ENCODE measurements at places on chromosomes 2 and 18.

DNA sequence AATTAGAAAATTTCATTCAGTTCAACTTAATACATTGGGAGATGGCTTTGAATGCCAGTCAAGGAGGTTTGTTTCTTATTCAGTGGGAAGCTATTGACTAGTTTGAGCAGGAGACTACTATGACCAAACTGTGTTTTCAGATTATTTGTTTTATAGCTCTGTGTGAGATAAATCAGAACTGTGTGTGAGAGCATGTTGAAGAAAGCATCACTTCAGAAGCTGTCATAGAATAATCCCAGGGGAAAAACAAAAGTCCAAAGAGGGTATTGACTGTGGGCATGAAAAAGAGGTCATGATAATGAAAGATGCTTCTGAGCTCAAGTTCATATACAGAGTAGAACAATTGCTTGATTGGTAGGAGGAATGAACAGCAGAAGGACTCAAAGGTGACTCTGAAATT is 160.6 kb downstream of the MAP2 start:
- no peak for DNase-seq

DNA sequence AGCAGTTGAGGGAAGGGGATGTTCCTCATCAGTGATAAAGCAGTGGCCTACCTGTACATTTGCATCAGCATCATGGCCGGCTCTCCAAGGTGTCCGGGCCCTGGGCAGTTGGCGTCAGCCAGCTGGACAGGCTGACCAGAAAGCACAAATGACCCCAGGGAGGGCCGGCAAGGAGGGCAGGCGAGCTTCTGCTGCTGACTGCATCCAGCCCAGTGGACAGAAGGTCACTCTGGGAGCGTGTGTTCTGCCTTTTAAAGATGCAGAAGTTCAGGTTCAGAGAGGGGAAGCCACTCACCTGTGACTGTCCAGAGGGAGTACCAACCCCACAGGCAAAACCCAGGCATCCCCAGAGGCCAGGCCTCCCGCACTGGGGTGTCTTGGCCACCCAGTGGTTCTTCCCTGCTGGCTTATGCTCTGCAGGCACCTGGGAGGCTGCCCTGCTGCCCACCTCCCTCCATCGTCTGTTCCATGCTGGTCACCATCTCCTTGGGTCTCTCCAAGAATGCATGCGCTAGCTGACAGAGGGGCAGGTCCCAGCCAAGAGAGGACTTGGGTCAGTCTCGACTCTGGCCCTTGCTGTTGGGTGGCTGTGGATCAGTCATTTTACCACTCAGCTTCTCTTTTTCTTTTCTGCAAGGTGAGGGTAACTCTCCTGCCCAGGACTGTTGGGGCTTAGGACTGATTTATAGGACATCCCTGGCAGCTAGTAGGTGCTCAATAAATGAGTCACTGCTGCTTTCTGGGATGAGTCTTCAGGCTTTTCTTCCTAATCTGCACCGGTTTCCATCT is 89.9 kb downstream of the INHBB start:
- no peak for DNase-seq

DNA sequence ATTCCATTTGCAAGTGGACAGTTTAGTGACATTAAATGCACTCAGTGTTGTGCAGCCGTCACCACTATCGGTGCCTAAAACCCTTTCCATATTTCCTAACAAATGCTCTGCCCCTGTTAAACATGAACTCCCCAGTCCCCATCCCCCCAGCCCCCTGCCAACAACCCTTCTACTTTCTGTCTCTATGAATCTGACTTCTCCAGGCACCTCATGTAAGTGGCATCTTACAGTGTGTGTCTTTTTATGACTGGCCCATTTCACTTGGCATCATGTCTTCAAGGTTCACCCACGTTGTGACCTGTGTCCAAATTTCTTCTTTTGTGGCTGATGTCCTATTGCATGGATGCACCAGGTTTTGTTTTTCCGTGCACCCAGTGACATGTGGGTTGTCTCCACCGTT is 140.9 kb upstream of the GPC1 start:
- no peak for DNase-seq

GRCh38 chr2:63891488-63892030 is 49.9 kb downstream of the UGP2 start:
- no peak for DNase-seq

- DNase-seq = no peak
Observed at GRCh38 chr2:218395456-218395825, 4.2 kb upstream of the CTDSP1 start.

DNA sequence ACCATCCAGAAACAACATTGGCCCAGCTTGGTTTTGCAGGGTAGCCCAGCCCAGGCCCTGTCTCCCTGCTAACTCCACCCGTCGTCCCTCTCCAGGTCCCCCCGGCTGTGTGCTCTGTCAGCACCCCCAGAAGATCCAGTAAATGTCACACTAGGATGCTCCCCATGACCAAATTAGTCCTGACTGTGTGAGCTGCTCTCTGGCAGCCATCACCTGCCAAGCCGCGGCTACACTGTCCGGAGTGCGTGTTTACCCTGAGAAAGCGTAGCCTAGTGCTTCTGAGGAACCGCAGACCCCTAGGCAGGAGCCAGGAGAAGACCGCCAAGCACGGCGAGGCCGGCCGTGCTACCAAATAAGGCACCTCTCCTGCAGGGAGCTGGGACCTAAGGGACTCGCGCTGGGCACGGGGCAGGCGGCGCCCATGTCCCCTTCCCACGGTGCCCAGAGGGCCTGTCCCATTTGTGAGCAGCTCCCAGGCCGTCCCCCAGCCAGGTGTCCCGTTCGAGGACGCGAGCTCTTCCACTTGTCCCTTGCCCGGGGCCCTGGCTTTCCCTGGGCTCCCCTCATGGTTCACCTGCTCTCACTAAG is 849.9 kb downstream of the RNF144A start:
- DNase-seq = no peak

DNA sequence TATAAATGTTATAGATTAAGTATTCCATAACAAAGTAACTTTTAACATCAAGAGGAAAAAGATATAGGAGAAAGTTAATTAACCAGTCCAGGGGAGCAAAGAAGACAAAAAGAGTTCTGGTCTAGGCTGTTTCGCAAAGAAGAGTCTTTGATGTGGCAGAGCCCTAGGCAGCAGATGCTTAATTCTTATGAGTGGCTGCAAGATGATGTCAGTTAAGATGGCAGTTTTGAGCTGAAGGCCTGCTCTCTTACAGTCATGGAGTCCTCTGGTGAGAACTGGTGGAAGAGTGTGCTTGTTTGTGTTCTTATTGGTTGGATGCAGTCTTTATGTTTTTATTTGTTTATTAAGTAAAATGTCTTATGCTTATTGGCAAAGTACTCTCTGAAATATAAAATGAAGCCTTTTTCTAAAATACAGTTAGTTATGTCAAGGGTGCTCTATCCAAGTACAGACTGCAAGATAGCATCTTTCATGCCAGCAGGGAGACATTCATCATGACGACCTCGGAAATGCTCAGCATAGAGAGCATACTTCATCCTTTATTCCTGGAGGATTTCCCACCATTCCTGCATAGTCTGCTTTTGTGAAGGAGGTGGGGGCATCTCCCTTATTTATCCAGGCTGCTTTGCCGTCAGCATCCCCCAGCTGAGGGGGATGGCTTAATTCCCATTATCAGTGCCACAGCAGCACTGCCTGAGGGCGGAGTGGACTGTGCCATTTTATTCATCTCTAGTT is 38.9 kb upstream of the SERPINE2 start:
- no peak for DNase-seq

DNA sequence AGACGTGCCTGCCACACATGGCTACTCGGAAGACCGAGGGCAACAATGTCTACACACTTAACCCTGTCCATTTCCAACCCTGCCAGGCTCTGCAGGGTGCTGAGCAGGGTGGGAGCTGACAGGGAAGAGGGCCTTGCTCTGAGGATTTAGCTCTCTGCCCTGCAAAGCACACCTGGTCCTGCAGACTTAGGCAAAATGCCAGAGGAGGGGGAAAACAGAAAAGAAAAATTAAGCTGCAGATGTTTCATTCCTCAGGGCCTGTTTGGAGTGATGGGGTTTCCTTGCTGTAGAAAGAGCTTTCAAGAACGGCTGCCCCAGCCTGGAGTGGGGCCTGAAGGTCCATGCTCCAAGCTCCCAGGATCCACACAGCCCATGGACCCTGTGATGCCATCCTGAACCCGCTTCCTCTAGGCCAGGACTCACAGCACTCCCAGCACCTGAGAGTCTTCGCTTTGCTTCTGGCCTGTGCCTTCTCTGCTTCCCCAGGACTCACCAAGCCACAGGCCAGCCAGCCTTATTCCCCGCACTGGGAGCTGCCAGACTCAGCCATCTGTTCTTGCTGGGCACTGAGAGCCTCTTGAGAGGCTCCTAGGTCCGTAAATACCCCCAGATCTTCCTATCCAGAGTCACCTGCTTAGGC is 9.1 kb upstream of the TEX51 start:
- DNase-seq = no peak

GRCh38 chr2:233063269-233063975 is 3.3 kb downstream of the INPP5D start:
- DNase-seq = no peak

DNA sequence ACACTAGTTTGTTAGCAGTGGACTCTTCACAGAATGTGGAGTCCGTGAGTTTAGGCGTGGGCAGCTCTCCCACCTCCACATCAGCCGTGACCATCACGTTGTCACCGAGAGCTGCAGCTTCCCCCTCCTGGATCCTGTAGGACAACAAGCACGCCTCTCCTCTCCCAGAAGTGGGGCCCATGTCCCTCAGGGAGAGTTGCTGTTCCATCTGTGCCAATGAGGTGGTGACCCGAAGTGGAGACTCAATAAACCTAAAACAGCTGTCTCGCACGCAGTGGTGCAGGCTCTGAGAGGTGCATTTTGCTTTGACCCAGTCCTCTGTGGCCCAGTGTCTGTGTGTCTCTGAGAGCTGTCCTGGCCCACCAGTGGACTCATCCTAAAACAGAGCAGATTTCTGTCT is 456.5 kb upstream of the SOX11 start:
- no peak for DNase-seq

- no peak for DNase-seq
Observed at GRCh38 chr2:780002-780401, 102.8 kb upstream of the TMEM18 start.

- no peak for DNase-seq
Observed at GRCh38 chr2:8571301-8571791, 110.5 kb upstream of the ID2 start.

DNA sequence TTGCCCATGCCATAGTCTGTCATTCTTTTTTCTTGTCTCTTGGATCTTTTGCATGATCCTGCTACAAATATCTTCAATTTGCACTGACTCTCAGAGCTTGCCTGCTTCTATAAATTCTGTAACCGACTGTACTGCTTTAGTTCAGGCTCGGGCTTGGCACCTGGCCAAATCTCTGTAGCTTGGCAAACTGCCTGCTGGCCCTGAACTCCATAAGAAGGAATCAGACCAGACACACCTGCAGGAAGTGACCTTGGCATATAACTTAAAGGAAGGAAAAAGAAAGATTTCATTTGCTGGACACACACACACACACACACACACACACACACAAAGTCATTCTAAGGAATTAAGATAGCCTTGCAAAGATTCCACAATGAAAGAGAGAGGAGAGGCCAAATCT is 291.2 kb upstream of the DDX18 start:
- no peak for DNase-seq

GRCh38 chr2:33411765-33412164 is 64.7 kb upstream of the RASGRP3 start:
- DNase-seq = no peak

DNA sequence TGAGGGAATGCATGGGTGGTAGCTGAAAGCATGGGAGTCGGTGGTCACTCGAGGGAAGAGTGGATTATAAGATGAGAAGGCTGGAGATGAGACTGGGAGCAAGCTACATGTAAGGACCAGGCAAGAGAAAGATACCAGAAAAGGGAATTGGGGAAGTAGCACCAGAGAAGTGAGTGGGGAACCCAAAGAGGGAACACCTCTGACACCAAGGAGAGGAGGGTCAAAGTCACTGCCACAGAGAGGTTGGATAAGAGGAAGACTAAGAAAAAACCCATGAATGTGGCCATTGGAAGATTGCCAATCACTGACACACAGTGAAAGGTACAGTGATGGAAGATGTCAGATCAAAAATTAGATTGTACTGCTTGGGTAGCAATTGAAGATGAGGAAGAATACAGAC is 473.9 kb downstream of the BCL11A start:
- no peak for DNase-seq

- no peak for DNase-seq
Observed at GRCh38 chr2:28082131-28082530, 191.6 kb downstream of the BABAM2 start.

- no peak for DNase-seq
Observed at GRCh38 chr18:12857991-12858544, 26.0 kb downstream of the PTPN2 start.

DNA sequence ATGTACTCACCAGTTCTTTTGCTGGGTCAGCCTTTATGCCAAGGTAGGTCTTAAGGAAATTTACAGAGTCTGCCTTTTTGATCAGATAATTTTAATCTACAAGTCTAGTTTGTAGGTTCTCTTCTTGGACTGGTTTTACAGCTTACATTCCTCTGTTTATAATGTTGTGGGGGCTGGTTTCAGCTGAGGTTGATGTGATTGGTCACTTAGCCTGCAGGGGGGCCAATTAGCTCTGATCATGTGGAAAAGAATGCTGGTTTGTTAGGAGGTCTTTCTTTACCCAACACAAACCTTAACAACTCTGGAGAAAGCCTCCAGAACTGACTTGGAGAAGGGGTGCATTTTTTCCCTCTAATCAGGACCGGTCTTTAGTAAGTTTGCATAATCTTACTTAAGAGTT is at the start of gene KCNJ13:
Gene KCNJ13 (minus strand): TSS at position 131 of the 400 bp plus-strand sequence. CDS start 5,203 bp downstream, outside the sequence.
- no peak for DNase-seq

GRCh38 chr2:126880817-126881216 is 17.9 kb upstream of the TEX51 start:
- no peak for DNase-seq

DNA sequence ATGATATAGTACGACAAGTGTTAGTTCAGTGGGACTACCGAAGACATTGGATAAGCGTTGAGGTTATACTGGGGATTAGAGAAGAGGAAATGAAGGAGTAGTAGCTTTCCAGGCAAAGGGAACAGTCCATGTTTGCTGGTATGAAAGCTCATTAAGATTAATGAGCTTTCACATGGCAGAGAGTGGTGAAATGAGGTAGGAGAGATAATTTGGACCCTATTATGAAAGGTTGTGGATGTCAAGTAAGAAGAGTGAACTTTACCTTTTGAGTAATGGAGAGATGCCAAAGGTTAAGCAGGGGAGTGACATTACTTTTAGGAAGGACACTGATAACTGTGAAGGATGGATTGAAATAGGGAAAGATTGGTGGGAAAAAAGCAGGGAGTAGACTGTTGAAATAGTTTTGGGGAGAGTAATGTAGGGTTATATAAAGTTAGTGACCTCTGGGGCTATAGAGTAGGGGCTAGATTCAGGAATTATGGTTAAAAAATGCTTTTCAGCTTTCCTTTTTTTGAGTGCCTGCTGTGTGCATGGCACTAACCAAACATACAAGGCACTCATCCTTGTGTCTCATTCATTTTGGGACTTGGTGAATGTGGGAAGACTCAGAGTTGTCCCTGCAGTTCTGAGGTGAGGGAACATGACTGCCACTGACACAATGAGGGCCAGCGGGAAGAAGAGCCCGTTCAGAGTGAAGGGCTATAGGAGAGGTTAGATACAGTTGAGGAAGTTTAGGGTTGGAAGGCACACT is 87.2 kb upstream of the STON1 start:
- no peak for DNase-seq

GRCh38 chr2:234691214-234691575 is 194.3 kb upstream of the ARL4C start:
- no peak for DNase-seq

GRCh38 chr18:55233857-55234256 is 274.6 kb upstream of the CCDC68 start:
- DNase-seq = no peak
